ENCODE measurements at places on chromosomes 4 and X. TPM values are rescaled to one million over a fixed set of nuclear protein-coding genes. Genes with fewer than 3 reads are reported as not detected.

DNA sequence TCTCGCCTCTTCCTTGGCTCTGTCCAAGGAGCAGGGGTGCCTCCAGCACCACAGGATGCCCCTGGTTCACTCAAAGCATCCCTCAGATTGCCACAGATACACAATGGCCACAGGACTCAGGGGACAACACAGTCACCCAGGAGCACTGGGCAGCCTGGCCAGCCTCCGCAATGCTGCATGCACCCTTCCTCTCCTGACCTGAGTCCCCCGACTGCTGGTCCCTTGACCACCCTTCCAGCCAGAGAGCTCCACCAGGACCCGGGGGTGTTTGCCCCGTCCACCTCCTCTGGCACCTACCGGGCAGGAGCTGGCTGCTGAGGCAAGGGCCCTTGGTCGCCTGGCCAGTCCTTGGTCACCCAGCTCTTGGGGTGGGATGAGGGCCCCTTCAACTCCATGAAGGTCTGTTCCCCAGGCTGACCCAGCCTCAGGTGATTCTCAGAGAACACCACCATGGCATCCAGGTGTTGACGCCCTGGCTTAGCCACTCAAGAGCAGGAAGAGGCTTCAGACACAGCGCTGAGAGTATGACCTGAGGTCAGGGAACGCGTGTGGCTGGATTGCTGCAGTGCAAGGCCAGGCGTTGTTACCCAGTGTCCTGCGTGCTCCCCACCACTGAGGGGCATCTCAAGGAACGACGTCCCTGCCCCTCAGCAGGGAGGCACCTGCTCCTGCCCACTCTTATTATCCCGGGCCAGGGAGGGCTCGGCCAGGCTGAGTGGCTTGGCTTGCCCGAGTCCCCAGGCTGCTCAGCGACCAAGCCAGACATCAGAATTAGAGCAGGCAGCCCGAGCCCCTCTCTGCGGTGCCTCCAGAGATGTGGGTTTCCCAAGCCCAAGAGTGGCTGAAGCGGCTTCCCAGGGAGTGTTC, 10.2 kb downstream of the ADRA2C start:
- no peak for DNase-seq

GRCh38 chr4:145480257-145480656, 1.4 kb upstream of the SMAD1 start:
- DNase-seq: no peak

DNA sequence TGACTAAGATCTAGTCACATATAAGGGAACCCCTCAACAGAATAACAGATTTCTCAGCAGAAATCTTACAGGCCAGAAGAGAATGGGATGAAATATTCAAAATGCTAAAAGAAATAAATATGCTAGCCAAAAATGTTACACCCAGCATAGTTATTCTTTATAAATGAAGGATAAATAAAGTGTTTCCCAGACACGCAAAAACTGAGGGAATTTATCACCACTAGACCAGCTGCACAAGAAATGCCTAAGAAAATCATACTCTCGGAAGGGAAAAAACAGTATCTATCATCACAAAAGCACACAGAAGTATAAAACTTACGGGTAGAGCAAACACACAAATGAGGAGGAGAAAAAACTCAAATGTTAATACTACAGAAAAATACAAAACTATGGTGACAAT, 162.1 kb downstream of the HHIP start:
- DNase-seq: no peak

GRCh38 chrX:40012039-40012867, 85.5 kb downstream of the BCOR start:
- DNase-seq: peak; percentile 79

DNA sequence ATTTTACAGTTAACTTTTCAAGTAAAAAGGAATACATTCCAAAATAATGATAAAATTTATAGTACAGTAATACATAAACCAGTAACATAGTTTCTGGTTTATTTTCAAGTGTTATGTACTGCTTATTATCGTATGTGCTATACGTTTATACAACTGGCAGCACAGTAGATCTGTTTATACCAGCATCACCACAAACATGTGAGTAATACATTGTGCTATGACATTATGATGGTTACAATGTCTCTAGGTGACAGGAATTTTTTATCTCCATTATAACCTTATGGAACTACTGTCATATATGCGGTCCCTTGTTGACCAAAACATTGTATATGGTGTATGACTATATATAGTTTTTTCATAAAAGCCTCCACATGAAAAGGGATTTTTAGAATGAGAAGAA, 256.9 kb downstream of the ANKRD50 start:
- no peak for DNase-seq

The NEXMIF gene
- total RNA-seq: not detected

The HSD17B11 gene
- 31.7 TPM for total RNA-seq

DNA sequence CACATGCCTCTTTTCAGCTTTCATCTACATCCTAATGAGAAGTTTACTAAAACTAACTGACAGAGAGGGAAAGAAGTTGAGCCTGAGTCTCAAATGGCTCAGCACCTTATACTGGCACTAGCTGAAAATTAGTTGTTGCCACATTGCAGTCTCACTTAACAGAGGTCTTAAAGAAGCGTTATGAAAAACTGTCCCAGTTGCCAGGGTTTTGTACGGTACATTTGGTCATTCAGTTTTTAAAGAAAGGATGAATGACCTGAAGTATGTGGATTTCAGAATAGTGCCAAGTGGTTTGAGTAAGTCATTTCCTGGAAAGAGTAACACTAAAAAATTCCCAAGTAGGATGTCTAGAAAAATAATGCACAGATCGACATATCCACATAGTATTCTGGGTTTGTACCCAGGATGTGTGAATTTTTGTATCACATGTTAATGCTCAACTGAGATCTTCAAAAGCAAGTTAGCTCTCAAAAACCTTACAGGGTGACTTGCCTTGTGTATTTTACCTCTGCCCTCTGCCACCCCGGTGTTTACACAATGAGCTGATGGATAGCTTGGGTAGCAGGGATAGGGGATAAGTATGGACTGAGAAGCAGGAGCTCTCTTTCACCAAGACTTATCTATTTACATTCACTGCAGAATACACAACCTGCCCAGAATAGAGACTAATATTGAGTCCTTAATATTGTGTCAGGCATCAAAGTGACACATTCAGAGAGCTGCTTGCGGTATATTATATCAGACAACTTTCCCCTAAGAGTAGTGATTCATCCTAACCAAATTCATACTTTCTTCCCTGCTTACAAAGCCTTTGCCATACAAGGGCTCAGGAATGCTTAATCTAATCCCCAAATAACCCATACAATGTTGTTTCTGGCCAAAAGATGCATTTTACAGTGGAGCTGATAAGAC, 1075.7 kb upstream of the PABPC4L start:
- DNase-seq: no peak

The TCP11X1 gene
- total RNA-seq: not detected

The DDIT4L gene
- 2.0 TPM for total RNA-seq

GRCh38 chr4:168636506-168637196, 139.8 kb downstream of the PALLD start:
- DNase-seq: peak; percentile 12

The CSAG1 gene
- not detected for total RNA-seq

GRCh38 chr4:135598151-135598550, 1396.6 kb upstream of the PABPC4L start:
- no peak for DNase-seq

DNA sequence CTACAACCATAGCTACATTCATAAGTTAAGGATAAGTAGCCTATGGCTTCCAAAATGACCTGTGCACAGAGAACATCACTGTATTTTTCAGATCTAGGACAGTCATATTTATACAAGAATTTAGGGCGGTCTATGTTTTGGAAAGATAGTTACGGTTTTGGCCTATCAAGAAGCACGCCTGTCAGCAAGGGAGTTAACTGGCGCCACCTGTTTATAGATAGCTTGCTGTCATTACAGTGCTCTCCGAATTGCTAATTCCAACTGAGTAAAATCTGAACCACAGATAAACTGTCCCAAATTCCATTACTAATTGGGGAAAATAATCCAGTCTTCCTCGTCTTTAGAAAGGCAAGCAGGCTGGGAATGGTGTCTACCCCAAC, 646 bp downstream of the ABCB7 start:
- DNase-seq: no peak

The TSPAN5 gene
- total RNA-seq: 71.4 TPM

The DCK gene
- total RNA-seq: 20.2 TPM

- peak; percentile 30 for DNase-seq
These were observed 274.7 kb upstream of the FGF13 start for GRCh38 chrX:138986235-138986634.

The IBSP gene
- total RNA-seq: not detected

- no peak for DNase-seq
These were observed 606.2 kb downstream of the KLHL13 start for GRCh38 chrX:117510453-117510852.

The AFF2 gene
- 0.25 TPM for total RNA-seq

The NHS gene
- 0.13 TPM for total RNA-seq
